ENCODE measurements at places on chromosomes 1 and 21.

- no peak for DNase-seq
These were observed 147.9 kb upstream of the ETV3 start for GRCh38 chr1:157286096-157286495.

DNA sequence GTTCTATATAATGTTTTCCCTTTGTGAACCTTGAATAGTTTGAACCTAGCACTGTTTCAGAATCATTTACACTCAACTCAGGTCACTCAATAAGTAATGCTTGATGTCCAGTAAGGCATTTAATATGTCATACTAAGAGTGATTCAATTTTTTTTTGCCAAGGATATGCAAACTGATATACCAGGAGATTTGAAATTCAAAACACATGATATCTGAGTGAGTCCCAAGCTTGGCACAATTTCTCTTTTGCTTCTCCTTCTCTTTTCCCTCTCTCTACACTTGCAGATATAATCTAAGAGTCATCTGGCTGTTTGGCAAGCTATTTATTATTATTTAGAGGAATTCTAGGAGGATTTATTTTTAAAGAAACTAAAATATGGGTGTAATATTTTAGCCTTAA lies 61.6 kb upstream of the SPAG17 start:
- no peak for DNase-seq

GRCh38 chr1:198955085-198955484 lies 316.2 kb downstream of the PTPRC start:
- no peak for DNase-seq

DNA sequence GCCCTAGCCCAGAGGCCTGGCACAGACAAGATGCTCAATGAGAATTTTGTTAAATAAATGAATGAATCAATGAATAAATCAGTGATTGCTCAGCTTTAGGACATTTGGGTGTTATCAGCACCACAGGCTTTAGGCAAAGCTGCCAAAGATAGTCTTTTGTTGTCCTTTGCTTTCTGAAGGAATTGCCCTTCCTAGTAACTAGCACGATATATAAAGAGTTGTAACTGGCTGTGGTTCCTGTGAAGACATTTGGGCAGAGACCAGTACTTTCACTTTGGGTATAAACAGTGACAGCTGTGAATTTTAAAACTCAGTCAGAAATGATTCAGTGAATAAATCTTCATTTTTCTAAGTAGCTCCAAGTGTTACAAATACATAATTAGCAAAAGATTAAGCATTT lies 13.3 kb downstream of the RNU5D-1 start:
- no peak for DNase-seq

GRCh38 chr1:78126506-78126905 lies 80.7 kb downstream of the GIPC2 start:
- no peak for DNase-seq

DNA sequence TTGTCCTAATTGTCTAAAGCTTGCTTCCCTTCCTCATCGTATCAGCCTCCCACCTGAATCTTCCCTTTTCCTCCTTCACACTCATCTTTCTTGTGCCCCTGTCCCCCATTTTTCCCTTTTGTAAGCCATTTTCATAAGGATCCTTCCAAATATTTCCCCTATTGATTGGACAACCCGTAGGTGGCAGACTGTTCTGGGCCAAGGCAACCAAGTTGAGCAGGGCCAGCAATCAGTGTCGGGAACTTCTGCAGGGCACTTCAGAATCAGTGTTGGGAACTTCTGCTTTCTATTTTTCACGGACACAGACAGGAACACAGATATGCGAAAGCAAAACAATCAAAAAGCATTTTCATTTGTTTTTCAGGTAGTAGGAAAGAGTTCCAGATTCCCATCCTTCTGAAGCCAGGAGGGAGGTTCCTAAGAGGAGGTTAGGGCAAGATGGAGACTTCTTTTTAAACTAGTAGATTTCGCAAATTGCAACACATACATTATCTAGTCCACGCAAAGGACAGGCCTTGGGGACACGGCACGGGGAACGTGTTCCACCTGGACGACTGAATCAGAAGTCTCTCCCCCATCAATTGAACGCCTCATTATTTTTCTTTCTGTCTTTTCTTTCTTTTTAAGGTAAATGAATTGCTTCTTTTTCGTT lies 691 bp upstream of the MPZL1 start:
- no peak for DNase-seq

DNA sequence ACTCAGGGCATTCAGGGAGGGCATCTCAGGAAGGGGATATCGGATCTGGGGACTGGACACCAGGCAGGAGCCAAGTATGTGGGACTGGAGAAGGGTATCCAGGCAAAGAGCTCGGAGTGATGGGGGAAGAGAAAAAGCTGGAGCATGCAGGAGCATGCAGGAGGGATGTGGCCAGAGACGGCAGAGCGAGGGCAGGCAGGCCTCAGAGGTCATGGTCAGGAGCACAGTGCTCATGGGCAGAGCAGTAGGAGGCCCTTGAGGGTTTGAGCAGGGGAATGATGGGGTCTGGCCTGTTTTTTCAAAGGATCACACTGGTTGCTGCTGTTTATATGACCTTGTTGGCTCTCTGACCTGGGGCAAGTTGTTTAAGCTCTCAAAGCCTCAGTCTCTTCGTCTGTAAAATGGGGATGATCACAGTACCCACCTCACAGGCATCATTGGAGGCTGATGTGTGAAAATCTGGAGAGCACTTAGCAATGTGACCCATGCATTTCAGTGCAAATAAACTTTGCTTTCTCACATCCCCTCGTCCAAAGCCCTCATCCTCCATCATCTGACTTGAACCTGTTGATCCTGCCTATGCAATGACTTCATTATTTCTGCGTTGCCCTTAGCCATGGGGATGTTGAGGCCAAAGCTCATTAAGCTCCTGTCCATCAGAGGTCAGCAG lies 273.1 kb downstream of the MATN1 start:
- DNase-seq, result no peak

DNA sequence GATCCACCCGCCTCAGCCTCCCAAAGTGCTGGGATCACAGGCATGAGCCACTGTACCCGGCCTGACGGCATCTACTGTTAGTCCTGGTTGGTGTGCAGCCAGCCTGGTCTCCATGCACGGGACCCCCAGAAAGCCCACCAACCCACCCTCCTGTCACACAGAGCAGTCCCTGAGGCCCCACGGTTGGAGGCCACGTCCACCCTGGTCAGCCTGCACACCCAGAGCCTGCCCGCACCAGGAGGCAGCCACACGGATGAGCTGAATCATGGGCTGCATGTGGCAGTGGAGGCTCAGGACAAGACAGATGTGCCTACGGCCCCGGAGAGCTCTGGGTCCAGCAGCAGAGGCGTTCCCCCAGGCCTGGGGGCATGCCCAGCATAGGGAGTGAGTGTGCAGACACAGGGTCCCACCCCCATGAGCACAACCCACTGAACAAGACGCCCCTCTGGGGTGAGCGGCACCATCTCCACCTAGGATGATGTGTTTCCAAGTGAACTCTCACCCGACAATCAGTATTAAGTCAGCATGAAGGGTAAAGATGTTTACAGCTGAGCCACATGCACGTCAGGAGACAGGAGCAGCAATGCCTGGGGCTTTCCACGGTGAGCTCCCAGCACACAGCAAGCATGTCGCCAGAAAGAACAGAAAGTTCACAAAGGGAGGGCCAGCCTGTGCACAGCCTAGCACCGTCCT lies 102.1 kb downstream of the WDR4 start:
- DNase-seq, result no peak

GRCh38 chr1:64186138-64186897 lies 17.1 kb upstream of the UBE2U start:
- DNase-seq, result no peak

Measured in stimulated activated CD8-positive, alpha-beta memory T cell treated with anti-CD3 and anti-CD28 coated beads, Interleukin-4, amount 100 ng/mL, for 1 hour (primary cell).